ENCODE measurements at places on chromosomes 7 and 10.
A peak's percentile ranks its signal among the peaks of the same experiment; 100 is the strongest.

DNA sequence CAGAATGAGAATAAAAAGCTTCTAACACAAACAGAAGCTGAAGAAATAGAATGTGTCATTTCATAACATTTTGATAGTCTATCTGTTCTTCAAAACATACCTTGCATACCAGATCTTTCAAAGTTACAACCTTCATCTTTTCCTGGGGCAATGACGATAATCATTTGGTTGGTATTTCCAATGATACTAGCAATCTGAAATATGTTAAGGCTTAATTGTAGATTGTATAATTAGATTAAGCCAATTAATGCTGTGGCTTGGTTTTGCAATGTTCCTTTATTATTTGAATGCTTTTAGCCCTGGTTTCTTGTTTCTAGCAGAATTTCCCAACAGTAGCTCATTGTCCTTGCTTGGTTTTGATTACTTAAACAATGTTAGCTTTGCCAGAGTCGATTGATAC lies 84.6 kb downstream of the CABCOCO1 start:
- no peak for DNase-seq

DNA sequence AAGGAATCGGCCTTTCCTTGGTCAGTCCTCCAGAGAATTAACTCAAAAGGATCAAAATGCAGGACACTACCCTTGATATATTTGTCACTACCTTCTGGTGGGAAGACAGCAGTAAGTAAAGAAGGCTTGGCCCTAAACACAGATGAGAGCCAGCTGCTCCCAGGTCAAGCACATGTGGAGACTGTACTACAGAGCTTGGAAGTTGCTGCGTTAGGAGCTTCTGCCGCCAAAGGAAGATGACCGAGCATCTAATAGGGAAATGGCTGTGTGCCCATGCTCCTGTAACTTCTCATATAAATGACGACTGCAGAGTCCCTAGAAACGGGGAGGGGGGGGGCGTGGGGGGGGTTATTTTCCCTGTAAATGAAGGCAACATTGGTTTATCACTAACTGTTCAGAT lies 59.0 kb downstream of the PODXL start:
- no peak for DNase-seq

- no peak for DNase-seq
Observed at GRCh38 chr7:157784041-157784835, 447.4 kb downstream of the DNAJB6 start.

- no peak for DNase-seq
Observed at GRCh38 chr7:122488241-122488640, 183.7 kb upstream of the FEZF1 start.

DNA sequence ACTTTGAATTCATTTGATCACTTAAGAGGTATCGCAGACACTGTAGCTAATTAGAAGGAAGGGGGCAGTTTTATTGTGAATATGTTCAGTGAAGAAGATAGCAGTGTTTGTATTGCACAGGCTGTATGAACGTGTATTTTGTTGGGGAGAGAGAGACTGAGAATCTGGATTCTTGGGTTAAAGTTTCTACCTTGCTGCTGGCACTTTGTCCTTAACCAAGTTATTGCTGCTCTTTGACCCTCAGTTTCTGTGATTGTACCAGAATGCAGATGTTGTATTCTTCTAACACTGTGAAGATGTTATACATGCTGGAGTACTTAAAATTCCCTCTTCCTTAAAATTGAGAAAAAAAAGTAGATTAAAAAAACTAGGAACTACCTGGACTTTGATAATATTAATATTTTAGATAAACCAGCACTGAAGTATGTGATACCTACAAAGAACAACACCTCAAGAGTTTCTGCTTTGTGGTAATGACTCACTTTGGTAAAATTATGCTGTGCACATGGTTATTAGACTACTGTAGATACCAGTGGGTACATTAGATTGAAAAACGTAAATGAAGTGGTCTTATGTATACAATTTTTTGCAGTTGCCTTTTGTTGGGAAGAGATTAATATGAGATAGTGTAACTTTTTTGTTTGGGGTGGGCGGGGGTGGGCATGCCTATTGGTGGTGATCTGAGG lies 321.3 kb downstream of the AUTS2 start:
- no peak for DNase-seq

DNA sequence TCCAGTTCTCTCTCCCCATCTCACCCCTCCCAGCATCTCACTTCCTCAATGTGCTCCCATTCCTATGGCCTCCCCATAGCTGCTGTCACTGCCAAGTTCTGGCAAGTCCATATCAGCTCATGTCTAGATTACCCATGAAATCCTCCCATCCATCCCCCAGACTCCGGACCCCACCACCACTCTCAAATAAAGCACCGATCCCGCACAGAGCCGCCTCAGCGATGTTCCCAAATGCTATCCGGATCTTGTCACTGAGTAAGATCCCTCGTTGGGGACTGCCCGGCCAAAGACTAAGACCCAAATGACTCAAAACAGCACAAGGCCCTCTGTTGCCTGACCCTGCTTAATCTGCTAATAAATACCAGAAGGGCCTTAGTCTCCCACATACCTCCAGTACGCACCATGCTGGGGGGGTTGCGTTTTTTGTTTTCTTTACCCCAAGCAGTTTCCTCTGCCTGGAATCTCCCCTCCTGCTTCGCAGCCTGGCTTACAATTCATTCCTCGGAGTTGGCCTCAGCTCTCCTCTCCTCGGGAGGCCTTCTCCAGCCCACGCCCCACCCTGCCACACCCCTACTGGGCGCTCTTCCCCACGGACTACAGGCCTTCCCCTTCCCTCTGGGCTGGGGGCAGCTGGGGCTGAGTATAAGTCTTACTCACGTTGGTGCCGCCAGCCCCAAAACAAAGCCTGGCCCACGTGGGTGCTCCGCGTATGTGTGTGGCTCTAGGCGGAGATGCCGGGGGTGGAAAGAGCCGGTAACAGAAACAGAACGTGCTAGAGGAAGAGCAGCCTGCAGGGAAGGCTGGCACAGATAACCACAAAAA lies 1.8 kb upstream of the DUSP5 start:
- peak; percentile 50 for DNase-seq

GRCh38 chr7:1297017-1297960 lies 64.6 kb downstream of the UNCX start:
- no peak for DNase-seq

- DNase-seq: no peak
Observed at GRCh38 chr7:47181746-47182361, 400.1 kb downstream of the TNS3 start.

DNA sequence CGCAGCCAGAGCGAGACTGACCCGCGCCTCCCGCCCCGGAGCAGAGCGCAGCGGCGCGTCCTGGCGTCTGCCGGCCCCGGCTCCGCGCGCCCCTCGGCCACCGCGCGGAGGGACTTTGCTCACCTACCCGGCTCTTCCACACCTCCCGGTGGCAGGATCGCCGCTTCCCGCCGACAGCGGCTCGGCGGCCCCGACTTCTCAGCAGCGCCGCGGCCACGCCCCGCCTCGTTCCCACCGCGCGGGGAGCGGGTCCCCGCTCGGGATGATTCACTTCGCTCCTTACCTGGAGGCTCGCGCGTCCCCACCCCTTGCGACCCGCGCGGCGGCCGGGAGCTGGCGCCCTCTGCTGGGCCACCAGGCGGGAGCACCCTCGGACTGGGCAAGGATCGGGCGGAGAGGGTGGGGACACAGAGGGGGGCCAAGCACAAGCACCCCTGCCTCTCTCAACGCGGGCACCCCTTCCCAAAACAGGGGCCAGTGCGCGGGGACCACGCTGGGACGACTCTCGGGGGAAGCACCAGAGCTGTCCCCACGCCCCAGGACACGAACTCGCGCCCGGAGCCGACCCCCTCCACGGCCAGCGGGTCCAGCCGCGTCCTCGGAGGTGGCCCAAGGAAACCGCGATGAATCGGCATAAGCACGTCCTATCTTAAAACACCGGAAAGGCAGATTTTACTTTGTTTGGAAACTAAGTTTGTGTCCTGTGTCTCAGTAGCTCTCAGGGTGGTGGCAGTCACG lies 101.0 kb upstream of the SVIL start:
- peak; percentile 89 for DNase-seq

DNA sequence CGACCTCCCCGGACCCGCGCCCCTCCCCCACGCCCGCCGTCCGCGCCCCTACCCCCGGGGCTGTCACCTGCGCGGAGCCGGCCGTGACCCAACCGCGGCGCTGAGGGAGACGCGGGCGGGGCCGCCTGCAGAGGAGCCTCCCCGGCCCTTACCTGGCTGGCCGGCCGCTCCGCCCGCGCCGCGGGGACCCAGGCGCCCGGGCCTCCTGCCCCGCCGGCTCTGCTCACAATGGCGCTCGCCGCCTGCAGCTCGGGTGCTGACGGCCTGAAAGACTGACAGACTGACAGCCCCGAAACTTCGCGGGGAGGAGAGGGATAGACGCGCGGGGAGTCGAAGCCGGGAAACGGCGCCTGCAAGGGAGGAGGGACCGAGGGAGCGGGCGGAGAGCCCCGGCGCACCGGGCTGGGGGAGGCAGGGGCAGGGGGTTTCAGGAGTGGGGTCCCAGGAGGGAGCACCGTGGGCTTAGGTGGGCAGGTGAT lies 393 bp downstream of the ZNF467 start:
- peak; percentile 20 for DNase-seq

DNA sequence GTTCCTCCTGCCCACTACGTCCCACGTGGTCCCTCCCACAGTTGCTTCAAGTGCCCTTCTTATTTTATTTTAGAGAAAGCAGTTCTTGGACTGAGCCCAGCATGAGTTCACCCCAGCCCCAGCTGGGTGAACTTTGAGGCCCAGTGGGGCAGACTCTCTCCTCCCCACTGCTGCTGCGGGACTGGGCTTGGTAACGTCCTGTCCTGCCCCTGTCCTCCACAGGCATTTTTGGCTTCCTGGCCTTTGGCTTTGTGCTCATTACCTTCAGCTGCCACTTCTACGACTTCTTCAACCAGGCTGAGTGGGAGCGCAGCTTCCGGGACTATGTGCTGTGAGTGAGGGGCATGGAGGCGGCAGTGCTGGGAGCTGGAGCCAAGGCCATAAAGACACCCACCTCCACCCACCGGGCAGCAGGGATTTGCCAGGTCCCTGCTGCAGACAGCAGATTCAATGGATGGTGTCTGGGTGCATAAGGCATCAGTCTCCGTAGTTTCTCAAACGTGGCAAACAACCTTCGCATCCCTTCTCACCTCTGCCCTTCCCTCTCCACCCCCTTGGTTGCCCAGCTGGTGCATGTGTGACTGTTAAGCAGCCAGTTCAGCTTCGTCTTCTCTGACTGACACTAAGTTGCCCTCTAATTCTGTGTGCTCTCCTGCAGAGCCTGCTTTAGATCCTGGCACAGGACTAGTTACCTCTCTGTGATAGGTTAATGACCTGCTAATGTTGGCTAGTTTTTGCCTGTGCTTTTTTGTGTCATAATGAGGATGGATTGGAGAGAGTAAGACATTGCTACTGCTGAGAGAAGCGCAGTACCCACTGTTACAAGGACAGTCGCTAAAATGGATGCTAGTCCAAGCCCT lies 15.5 kb upstream of the AHCYL2 start:
- DNase-seq: no peak

DNA sequence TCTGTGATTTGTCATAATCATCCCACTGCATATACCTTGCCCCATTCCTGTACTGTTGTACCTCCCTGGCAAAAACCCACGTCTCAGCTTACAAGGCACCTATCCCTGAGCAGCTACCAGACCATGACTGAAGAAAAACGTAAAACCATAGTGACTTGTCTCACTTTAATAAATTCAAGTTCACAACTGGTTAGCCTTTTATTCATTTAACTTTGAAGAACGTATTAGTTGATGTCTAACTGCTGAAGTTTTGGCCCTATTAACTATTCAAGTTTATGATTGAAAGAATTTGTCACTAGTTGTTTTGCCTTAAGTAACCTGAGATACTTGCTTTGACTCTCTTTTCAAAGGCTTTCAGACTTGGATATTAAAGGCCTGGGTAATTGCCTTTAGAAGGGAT lies 59.7 kb downstream of the GALNT11 start:
- no peak for DNase-seq

GRCh38 chr10:110137142-110137545 lies 70.3 kb upstream of the MXI1 start:
- peak; percentile 67 for DNase-seq

DNA sequence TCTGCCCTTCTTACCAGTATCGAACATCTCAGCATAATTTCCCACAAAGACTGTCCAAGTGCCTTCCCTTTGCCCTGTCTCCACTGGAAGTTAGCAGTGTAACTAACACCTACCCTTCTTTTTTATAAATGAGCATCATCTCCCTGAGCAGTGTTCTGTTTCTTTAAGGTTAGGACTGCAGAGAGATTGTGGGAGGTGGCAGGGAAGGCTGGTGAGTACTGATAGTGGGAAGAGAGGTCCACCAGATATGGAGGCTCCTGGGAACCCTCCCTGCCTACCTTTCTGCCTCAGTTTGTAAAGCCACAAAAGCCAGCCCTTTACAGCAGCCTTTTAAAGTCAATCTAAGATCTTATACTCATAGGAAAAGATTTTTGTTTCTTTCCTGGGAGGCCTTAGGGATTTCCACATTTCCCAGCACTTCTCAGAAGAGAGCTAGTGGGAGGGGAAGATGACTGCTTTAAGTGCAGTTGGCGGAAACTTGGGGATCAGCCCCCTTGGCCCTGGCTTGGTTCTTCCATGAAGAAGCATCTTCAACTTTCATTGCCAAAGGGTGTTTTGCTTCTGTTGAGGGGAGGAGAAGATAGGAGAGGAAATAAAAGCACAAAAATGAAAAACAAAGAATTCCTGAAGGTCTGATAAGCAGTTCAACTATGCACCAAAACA lies 36.6 kb upstream of the CALD1 start:
- DNase-seq: no peak

- DNase-seq: no peak
Observed at GRCh38 chr7:3083350-3083749, 39.7 kb upstream of the CARD11 start.

- no peak for DNase-seq
Observed at GRCh38 chr10:450463-450862, 239.0 kb downstream of the DIP2C start.

DNA sequence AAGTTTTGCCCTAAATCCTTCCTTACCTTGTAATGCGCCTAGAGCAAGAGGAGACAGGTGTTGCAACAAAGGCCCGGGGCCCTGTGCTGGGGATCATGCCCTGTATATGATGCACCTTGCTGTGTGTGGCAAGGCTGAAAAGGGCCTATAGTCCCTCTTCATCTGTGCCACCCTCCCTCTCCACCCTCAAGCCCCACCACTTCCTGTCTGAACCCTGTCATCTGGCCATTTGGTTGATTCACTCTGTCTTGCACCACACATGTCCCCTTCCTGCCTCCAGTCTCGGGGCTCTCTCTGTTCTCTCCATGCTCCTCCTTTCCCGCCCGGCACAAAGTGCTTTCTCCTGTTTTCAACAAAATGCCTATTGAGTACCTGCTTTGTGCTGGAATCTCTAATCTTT lies 11.5 kb upstream of the MALSU1 start:
- no peak for DNase-seq

GRCh38 chr10:58951746-58952145 lies 224.7 kb upstream of the PHYHIPL start:
- no peak for DNase-seq

GRCh38 chr10:20737107-20737506 lies 160.0 kb downstream of the NEBL start:
- no peak for DNase-seq

- DNase-seq: no peak
Observed at GRCh38 chr7:134420424-134421125, 38.3 kb downstream of the AKR1B1 start.

- DNase-seq: no peak
Observed at GRCh38 chr7:134113655-134114054, 13.5 kb upstream of the LRGUK start.

- peak; percentile 24 for DNase-seq
Observed at GRCh38 chr10:3969876-3970666, 185.1 kb upstream of the KLF6 start.

GRCh38 chr10:127882801-127883459 lies 9.8 kb downstream of the CLRN3 start:
- no peak for DNase-seq

- no peak for DNase-seq
Observed at GRCh38 chr7:151311294-151311864, 30.2 kb upstream of the NUB1 start.
